ENCODE measurements at places on chromosomes 5 and 9.
A peak's percentile ranks its signal among the peaks of the same experiment; 100 is the strongest.

- no peak for DNase-seq
Measured at GRCh38 chr5:95777441-95777840, 45.1 kb downstream of the GLRX start.

DNA sequence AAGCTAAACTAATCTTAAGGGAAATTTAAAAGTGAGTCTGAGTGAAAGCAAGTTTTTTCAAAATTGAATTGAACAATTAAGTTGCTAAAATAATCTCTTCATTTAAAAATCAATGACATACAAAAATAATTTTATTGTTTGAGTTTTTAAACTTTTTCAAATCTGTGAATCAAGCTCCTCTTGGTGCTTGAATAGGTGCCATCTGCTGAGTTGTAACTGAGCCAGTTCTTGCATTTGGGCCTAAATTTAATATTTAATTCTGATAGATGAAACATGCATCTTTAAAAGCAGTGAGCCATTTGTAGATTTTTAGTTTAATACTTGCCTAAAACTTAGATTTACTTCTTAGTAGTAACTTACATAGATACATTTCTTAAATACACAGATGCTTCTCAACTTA lies 31.8 kb downstream of the SPATA31D1 start:
- DNase-seq = no peak

DNA sequence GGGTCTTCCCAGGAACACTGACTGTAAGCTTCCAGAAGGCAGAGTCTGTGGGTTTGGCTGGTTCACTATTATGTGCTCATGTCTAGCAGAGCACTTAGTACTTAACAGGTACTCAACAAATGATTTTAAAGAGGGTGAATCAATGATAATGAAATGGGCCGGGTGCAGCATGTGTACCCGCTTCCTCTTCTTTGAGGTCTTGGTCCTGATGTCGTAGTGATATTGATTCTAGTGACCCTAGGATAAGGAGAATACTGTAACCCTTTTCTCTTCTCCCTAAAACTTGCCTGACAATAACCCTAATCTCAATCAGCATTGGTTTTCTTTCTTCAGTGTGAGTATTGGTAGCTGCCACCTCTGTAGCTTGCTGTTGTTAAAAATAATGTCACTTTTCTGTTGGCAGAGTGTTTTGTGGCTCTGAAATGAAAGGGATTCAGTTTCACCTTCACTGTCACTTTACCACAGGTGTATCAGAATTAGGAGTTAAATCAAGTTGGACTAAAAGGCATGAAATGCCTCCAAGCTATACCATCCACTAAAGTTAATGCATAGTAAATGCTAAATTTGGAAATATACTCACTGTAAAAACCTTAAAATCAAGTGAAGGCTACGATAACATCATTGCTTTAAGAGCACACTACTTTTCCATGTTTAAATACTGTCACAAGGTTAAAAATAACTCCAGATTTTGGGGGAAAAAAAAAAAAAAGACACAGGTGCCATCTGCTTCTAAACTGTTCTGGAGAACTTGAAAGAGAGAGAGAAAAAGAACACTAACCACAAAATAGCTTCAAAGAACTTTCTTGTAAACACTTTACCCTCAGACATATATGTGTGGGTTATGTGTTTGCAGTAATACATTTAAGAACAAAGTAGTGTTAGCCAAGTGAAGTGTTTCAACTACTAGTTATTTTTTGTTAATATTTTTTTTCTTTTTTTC lies 6.0 kb downstream of the CAMK4 start:
- DNase-seq = no peak

DNA sequence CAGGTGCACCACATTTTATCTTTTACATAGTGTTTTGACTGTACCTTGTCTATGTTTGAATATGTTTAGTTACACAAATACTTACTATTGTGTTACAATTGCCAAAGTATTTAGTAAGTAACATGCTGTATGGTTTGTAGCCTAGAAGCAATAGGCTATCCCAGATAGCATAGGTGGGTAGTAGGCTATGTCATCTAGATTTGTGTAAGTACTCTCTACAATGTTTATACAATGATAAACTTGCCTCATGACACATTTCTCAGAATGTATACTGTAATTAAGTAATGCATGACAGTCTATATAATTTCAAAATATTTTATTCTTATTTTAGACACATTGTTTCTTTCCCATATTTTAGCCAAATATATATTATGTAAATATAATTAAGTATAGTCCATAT lies 836.8 kb upstream of the CDH9 start:
- no peak for DNase-seq

- DNase-seq = no peak
Measured at GRCh38 chr9:37454238-37454637, 11.0 kb downstream of the ZBTB5 start.

DNA sequence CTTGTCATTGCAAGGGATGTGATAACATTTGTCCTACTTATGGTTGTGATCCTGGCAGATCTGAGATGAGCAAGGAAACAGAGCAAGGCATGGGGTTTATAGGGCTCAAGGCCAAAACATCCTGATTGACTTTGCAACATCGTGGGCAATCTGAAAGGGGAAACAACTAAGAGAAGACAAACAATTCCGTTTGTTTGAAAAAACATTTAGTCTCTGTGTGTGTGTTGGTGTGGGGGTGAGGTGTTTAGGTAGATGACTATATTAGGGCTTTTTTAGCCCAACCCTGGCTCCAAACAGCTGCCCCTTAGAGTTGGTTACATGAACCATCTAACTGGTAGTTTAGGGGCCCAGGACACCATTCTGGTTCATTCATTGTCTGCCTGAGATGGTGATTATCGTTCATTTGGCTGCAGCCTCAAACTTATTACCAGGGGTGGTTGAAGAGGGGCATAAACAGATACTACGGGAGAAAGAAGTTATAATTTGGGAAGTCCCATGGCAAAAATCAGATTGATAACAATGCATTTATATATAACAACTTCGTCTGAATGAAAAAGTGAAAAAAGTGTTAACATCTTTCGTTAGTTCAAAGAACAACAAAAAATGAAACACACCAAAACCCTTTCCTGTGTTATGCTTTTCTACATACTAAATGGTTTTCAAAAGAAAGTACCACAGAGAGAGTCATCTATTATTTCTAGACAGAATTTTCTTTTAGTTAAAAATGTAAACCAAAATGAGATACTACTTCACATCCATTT lies 5.7 kb downstream of the FYB1 start:
- DNase-seq = no peak

DNA sequence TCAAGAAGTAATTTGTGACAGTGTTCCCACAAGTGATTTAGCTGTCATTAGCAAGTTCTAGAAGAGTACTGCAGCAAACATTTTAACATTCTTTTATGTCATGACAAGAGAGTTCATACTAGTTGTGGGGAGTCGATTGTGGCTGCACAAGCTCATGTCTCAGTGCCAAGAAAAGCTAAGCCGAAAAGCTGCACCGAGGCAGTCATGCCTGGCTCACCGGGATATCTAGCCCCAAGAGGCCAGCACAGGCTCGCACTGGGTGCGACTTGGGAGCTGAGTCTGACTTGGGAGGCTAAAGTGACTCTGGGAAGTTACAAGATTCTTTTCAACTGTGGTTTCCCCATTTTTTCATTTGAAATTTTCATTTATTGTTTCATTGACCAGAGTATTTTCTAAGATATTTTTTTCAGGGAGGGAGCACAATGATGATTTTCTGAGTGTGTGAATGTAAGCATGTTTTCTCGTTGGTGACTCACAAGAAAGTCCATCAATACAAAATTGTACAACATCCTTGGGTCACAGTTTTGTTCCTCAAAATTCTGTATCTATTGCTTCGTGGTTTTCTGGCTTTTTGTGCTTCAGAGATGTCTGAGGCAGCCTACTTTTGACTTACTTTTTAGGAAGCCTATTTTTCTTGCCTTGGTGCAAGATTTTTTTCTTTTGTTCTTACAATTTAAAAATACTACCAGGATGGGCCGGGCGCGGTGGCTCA lies 18.7 kb downstream of the CAST start:
- no peak for DNase-seq

DNA sequence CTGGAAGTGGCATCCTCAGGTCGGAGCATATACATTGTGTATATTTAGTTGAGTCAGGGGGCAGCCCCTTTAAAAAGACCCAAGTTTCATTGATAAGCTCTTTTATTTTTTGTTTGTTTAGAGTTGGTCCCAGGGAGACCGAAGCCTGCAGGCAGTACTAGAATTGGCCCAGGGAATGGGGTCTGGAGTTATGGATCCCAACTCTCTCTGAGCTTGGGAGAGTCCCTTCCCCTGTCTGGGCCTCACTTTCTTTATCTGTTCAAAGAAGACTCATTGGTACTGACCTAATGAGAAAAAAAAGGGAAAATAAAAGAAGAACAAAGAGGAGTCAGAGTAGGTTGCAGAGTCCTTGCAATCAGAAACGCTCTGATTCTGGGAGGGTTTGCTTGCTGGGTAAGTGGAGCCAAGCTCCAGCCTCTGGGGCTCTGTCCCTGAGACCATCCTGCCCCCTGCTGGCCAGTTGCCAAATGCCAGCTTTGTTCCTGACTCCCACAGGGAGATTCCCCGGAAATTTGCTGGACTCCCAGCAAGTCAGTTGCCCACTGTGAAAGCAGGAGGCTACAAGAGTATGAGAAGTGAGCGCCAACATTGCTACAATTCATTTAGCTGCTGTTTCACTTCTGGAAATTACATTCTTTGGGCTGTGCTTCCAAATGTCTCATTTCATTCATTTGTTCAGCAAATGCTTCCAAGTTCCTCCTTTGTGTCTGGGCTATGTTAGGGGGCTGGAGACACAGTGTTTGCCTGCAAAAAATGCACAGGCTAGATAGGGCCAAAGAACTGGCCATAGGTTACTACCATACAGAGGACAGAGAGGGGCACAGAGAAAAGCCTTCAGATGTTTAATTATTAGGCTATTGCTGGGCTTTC lies 156.2 kb downstream of the MELK start:
- DNase-seq = peak; percentile 51

DNA sequence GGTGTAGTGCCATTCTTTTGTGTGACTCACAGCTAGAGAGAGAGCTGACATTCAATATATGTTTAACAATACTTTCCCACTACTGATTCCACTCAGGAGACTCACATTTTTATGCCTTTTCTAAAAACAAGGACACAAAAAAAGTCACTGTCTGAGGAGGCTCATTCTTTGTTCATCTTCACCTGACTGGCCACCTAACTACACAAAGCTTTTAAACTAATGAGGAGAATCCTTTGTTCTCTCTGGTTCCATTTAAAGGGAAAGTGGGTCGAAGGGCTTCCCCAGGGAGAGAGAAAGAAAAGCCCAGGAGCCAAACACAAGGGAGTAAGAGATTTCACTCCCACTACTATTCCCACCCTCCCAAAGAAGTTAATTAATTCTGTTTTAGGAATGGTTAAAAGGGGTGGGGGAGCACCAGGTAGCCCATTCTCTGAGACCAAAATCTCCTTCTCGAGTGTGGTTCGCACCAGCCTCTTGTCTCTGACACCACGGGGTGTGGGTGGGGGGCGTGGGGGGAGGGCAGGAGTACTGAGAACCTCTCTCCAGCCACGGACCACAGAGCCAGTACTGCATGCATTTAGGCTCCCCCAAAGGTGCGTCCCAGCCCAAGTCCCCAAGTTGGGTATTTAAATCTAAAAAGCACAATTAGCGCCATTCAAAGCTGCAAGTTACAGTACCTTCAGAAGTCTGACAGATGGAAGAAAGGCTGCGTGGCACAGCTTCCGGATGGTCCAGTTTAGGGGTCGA lies 747 bp downstream of the TRPM3 start:
- DNase-seq = no peak

DNA sequence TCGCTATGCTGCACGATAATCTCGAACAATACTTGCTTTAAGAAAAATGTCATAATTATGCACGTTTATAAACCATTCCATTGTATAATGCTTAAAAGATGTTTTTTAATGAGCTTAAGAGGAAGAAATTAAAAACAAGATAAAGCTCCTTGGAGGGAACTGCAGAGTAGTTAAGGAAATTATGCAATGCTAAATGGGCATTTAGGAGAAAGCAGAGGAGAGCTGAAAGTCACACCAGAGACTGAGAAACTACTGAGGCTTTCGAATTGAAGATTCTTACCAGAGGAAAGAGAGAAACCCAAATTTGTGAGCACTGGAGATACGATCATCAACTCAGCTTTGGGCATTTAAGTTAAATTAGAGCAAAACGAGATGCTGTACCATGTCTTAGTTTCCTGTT lies 119.4 kb downstream of the CDH10 start:
- DNase-seq = no peak

- no peak for DNase-seq
Measured at GRCh38 chr5:123282444-123282843, 140.8 kb downstream of the CEP120 start.

DNA sequence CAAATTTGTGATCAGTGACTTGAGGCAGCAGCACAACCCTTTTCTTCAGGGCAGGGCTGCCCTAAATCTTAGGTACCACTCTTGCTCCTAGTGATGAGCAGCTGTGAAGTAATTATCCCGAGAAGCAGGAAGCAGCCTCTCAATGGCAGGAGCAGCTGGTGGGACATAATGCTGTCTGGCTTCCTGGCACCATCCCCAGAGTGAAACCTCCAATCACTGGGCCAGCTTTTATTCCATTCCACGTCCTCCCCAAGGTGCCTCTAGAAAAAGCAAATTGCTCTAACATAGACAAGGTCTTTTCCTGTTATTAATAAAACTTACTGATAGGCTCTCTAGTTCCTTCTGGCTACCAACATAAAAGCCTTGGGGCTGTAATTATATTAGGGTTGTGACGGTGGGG lies 154.0 kb downstream of the FRMD3 start:
- DNase-seq = no peak

- DNase-seq = no peak
Measured at GRCh38 chr5:150553911-150554310, 46.0 kb downstream of the NDST1 start.

- DNase-seq = no peak
Measured at GRCh38 chr9:23752859-23753258, 73.2 kb downstream of the ELAVL2 start.

DNA sequence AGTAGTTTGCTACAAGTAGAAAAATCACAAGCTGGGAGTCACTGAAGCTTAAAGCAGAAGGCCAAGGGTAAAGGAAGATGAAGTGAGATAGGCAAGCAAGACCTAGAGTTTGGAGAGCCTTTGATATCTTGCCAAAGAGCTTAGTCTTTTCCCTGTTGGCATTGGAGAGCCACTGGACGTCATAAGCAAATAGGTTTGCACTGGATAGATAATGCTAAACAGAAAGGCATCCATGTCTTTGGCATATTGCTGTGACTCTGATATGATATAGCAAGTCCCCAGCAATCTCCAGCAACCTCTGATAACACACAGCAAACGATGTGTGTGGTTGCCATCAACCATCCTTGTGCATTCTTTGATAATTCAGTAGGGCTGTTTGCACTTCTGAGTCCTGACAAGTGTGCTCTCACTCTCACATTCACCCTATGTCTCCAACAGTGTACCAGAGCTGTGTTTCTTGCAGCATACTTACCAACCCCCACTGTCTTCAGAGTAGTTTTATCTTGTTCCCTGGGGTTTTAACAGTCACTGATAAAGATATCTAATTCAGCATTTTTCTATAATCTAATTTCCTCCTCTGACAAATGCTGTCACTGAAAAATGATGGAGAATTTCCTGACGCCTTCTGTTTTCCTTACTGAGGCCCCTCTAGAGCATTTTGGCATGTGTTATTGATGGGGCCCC lies 16.9 kb upstream of the FREM1 start:
- DNase-seq = no peak

GRCh38 chr5:136087961-136088871 lies 44.4 kb upstream of the SMAD5 start:
- no peak for DNase-seq
